Right kidney (tissue), 9 donors: ENCODE measurements at places on chromosomes 2 and 18.

DNA sequence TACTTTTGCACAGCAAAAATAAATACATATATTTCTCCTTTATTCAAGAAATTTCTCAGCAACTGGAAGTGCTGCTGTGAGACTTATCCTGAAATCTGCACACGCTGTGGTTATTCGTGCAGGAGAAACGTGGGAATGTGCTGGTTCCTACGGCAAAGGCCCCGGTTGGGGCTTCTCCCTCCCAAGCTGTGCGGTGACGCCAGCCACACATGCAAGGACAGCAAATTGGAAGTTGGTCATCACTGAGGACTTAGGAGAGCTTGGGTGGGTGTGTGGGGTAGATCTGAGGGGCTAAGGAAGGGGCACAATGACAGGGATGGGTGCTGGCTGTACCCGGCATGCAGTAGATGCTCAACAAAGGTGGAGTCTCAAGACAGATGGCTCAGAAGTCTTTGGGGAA lies 16.5 kb upstream of the MTCL1 start:
- no peak for DNase-seq

DNA sequence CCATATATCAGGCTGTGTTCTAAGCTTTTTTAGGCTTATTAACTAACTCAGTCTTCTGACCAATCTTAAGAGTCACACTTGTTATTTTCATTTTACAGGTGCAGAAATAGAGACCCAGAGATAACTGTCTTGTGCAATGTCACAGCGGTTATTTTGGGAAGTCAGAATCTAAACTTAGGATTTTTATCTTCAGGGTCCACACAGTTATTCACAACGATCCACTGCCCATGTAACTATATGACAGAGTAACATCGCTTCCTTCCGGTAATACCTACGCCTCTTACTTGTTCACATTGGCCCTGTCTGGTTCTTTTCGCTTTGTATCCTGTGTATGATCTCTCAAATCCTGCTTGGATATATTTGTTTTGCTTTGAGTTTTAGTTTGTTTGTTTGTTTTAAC lies 631.7 kb downstream of the LRP1B start:
- no peak for DNase-seq

GRCh38 chr2:74099835-74100234 lies 47.9 kb downstream of the BOLA3 start:
- no peak for DNase-seq

DNA sequence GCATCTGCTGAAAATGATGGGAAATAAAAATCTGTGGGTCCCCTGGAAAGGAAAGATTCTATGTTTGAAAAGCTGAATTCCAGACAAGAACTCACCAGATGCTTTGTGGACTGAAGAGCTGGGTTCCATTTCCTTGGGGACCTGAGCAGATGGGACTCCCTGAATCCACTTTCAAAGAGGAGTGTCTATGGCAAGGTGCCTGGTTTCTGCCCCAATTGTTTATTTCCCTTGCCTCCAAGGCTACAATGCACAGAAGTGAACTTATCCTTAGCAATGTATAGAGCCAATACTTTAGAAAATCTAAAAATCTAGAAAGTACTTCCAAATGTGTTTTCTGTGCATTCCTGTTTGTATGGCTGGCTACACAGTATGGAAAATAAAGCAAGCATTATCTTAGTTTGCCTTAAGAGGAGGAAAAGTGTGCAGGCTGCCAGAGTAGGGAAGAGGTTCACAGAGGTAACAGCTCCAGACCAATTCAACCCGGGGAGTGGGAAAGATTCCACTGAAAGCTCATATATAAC lies 420.5 kb downstream of the NRXN1 start:
- DNase-seq: no peak

DNA sequence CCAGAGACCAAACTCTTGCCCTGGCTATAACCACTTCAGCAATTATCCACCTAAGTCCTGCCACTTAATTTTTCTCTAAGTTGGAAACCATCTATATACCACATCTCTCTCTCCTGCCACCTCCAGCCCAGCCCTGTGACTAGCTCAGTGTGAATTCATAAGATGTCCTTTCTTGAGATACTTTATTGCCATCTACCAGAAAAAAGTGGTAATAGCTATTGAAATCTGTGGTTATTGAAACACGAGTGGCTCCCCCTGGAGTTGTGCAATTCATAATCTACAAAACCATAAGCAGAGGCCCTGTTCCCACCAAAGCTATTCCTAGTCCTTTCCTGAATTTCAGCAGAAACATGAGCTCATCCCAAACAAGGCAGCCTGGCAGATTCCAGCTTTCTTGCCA lies 324.0 kb downstream of the TXNL1 start:
- no peak for DNase-seq

DNA sequence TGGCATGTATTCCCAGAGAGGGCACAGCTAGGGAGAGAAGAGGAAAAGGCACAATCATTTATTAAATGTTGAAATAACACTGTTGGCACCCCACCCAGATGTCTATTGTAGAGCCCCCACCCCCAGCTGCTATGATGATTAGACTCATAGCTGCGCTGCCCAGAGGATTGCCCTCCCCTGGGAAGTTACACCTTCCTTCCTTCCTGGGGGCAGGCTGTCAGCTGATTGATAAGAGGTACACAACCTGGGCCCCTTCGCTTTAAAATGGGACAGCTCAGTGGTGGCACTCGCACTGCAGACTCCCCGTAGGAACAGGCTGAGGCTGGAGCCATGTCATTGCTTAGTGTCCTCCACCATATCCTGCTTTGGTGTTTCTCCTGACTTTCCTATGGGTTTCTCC lies 18.1 kb downstream of the TEX51 start:
- no peak for DNase-seq

DNA sequence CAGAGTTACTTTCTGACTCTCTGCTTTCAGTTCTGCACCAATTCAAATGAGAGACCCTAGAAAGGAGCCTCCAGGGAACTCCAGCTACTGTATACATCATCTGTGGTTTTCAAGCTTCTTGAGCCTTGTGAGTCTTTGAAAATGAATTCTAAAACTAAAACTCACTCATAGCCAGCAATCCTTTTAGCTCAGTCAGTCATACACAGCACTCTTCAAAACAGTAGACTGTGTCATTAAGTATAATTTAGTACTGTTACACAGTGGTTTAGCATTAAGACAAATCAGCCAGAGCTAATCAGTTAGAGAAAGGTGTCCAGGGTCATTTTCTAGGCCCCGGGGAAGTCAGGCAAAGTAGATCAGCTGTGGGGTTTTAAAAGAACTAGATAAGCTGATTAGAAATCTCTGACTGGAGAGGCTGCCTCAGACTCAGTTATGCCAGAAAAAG lies 322.1 kb upstream of the THUMPD2 start:
- no peak for DNase-seq

- no peak for DNase-seq
Measured at GRCh38 chr2:44939106-44940048, 2.1 kb upstream of the SIX3 start.

DNA sequence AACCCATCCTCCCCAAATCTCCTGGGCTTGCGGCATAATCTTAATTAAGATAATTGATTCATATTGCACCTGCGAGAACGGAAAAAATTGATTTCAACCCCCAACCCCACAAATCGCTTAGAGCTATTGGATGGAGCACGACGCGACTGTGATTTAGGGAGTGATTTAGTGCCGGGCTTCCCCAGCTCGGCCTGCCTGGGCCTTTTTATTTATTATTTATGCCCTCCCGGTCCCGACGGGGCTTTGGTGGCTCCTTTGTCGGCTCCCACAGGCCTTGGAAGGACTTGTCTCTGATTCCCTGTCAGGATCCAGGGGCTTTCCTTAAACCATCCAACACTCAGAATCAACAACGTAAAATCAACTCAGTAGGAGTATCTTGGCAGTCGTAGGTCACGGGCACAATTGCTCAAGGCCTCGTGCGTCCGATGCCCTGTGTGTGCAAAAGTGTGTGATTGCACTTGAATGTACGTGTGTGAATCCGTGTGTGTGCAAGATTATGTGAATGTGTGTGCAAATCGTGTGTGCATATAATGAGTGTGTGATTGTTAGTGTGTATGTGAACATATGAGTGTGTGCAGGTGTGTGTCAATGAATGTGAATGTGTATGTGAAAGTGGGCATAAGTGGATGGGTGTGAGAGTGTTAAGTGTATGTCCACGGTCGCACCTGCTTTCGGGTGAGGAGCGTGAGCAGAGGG lies 4.3 kb upstream of the NEUROD1 start:
- peak; percentile 8 for DNase-seq

DNA sequence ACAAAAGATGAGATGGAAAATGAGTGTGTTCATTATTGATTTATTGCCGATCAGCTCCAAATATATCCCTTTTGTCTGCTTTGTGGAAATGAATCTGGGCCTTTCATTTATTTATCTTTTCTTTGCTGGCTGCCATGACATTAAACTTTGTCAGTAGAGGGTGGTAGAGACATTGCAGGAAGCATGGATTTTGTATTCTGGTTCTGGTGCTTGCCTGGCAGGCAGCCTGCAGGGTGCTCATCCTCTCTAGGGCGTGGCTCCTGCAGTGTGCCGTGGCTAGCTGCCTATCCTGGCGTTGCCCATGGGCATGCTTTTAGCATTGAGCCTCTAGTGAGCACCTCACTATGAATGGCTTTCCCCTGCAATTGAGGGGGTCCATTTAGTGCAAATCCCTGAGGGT lies 593.1 kb downstream of the RNF144A start:
- no peak for DNase-seq

- DNase-seq: no peak
Measured at GRCh38 chr2:108607706-108608301, 73.5 kb downstream of the LIMS1 start.

GRCh38 chr18:58572181-58572580 lies 56.7 kb downstream of the ALPK2 start:
- DNase-seq: no peak

GRCh38 chr2:120775801-120776589 lies 40.3 kb downstream of the GLI2 start:
- DNase-seq: no peak

GRCh38 chr18:51559198-51559901 lies 361.9 kb upstream of the MEX3C start:
- DNase-seq: no peak
